ENCODE measurements at places on chromosomes 5 and 9.

DNA sequence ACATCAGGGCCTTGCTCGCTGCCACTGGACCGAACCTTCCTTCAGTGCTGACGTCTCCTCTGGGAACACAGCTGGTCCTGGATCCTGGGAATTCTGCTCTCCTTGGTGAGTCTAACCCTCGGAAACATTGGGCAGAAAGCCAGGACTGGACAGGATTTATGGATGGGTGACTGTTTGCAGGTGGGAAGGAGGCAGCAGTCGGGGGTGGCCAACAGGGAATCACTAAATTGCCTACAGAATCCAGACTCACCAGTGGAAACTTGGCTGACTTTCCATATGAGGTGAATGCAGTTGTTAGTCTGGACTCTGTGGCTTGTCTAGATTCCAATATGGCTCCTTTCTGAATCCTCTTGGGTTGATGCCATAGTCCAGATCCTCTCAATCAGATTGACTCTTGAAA, 203.1 kb downstream of the SAXO1 start:
- DNase-seq = no peak

- no peak for DNase-seq
Measured at GRCh38 chr5:78647838-78648358, 674 bp downstream of the LHFPL2 start.

- no peak for DNase-seq
Measured at GRCh38 chr9:7980691-7981289, 181.2 kb upstream of the DMAC1 start.

DNA sequence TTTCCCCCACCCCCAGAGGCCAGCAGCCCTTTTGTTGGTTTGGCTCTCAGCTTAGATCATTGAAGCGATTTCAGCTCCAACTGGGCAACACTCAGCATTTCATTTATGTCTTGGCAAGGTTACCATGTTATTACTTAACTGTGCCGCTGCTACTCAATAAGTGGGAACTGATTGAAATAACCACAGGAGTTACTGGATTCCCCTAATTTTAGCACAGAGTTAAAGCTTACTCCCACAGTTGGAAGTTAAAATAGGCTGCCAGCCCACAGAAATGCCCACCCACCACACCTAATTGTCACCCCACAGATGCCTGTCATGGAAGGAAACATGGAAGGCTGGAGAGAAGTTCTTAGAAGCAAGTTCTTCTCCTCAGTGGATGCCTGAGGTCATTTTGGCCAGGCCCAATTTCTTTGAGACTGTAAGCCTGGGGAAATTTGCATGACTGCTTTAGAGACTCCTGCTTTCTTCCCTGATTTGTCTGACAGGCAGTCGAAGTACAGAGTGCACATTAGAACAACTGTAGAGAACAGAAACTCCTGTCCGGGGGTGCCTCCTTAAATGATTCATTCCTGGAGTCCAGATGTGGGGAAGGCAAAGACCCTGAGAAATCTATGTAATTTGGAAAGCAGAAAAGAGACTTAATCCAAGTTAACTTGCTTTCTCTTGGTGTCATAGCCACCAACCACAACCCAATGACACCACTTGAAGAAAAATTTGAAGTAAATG, 370.0 kb downstream of the ZSWIM6 start:
- no peak for DNase-seq

- DNase-seq = no peak
Measured at GRCh38 chr5:26700759-26701384, 337.5 kb downstream of the CDH9 start.

Measured in HFF-Myc (cell line).